ENCODE measurements at places on chromosomes 12 and 14.

DNA sequence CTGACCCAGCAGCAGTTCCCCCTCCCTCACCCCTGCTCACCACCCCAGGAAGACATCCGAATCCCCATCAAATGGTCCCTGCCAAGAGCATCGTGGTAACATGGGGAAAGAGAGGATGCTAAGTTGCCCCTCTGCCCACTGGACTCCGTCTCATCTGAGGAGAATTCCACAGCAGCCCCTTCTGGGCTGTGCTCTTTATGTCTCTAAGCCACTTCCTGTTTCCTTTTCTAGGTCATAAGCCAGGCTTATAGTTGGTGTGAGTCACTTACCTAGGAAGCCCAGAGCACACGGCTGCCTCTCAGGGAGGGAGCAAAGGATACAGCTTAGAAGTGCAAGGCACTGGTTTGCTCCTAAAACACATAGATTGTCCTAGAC, 76.0 kb downstream of the VCPKMT start:
- DNase-seq = no peak

DNA sequence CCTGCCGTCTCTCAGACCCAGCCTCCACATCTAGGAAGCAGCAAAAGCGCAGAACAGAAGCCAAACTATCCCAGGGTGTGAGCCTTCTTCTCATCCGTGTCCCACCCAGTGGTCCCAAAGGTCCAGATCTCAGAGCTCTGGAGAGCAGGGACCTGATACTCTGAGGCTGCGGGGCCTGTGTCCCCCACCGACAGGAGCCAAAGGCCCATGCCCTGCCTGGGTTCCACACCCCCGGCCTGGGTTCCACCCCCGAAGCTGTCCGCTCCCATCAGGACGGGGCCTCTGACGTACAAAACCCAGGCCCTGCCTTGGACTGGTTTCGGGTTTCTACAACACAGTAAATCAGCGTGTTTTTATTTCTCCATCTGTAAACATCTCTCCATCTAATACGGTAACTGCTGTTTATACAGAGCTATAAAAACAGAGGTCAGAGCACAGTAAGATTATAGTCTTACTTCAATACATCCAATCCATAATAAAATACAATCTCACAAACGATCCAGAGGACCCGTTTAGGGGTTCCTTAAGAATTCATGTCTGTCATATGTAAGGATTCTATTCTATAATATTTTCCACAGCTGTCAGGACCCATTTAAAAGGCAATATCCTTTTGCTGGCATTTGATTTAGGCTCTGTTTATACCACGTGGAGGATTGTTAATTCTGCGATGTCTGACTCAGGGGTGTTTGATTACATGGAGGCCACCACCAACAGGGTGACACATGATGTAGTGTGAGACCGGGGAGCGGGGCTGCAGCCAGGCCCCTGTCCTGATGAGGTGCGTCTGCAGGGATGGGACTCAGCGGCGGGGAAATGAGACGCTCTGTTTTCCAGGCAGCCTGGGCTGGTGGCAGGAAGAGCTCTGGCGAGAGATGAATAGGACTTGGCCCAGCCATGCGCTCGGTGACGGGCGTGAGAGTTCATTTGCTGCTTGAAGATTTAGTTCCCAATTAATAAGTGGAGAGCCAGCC, 110.3 kb downstream of the DICER1 start:
- DNase-seq = no peak

- DNase-seq = no peak
Measured at GRCh38 chr14:35631071-35631805, 97.3 kb downstream of the INSM2 start.

GRCh38 chr12:24200010-24200409, 250.5 kb upstream of the SOX5 start:
- no peak for DNase-seq

GRCh38 chr12:96986883-96987523, 79.9 kb downstream of the NEDD1 start:
- no peak for DNase-seq

GRCh38 chr14:77145975-77146740, 4.6 kb upstream of the ZDHHC22 start:
- no peak for DNase-seq

DNA sequence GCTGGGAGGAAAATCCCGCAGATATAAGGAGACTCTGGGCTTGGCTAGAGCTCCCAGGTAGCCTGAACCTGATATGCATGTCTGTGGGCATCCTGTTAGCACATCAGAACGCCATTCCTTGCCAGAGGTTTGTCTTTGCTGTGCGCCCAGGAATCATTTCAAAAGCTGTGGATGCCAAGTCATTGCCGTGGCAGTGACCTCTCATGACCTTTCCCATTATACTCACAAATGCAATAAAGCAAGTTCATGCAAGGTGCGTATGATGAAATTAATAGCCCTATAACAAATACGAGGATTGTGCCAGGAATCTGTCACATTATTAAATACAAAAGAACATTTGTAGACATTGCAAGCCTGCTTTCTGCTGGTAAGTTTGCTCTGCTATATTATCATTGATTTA, 229.1 kb upstream of the PELI2 start:
- no peak for DNase-seq

DNA sequence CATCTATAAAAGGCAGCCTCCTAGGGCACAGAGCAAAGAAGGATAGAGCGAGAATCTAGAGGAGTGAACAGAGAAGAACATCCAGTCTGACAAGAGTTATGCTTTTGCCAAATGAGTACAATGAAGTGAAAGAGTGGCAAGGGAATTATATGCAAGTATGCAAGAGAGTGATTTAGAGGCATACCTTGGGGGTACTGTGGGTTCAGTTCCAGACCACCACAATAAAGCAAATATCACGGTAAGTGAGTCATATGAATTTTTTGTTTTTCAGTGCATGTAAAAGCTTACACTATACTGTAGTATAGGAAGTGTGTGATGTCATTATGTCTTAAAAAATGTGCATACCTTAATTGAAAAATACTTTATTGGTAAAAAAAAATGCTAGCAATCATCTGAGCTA, 101.4 kb downstream of the SLC38A1 start:
- no peak for DNase-seq

- DNase-seq = no peak
Measured at GRCh38 chr14:55964821-55965220, 153.4 kb upstream of the PELI2 start.

DNA sequence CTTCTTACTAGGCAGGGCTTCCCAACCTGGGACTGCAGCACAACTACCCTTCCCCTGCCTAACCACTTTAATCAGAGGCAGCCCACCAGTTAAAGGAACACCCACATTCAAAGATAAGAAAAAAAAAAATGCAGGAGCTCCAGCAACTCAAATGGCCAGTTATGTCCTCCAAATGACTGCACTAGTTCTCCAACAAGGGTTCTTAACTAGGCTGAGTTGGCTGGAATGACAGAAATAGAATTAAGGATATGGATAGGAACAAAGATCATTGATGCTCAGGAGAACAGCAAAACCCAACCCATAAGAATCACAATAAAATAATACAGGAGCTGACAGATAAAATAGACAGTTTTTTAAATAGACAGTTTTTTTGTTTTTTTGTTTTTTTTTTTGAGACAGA, 154.2 kb downstream of the PLCZ1 start:
- no peak for DNase-seq

DNA sequence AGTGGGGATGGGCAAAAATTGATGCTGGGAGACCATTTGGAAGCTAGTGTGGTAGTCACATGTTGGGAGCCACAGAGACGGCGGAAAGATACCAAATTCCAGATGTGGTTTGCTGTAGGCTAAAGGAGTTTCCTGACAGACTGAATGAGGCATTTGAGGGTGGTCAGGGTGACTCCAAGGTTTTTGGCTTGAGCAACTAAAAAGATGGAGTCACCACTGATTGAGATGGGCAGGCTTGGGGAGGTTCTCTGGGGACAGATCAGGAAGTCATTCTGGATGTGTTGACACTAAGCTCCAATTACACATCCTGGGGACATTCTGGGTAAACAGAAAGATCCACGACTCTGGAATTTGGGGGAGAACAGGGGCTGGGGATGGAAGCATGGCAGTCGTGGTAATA, 15.5 kb upstream of the SERPINA9 start:
- DNase-seq = no peak

DNA sequence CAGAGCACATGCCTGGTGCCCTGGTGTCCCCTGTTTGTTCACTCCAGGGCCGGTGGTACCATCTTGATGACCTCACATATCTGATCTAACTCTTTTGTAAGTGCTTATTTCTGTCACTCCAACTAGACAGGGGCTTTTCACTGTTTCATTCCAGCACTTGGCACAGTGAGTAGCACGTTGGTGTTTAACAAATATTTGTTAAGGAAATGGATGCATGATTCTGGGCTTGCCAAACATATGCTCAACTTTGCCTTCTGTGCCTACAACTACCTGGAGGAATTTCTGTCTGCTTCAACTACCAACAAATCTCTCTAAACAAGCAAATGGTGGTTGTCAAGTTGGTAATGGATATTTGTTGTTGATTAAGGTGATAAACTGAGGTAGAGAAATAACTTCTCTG, 31.6 kb downstream of the PDE6H start:
- DNase-seq = no peak

- DNase-seq = no peak
Measured at GRCh38 chr12:106133136-106134087, 5.3 kb downstream of the NUAK1 start.

GRCh38 chr12:11768233-11768965, 118.9 kb downstream of the ETV6 start:
- no peak for DNase-seq

- DNase-seq = no peak
Measured at GRCh38 chr12:89215196-89215595, 137.1 kb downstream of the DUSP6 start.

DNA sequence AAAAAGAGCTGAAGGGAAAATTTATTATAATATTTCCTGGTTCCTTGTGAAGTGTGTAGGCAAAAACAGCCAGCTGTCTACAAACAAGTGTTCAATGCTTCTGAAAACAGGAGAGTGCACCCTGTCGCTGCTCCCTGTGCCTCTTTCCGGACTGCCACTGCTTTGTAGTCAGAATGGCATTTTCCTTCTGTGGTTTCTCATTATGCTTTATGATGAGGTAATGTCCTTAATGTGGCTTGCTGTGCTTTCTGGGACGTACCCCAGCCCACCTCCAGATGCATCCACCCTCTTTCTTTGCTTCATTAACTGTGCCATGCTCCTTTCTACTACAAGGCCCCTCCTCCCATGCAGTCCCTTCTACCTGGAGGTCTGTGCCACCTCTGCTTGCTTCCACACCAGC, 148.1 kb downstream of the SYT1 start:
- no peak for DNase-seq

DNA sequence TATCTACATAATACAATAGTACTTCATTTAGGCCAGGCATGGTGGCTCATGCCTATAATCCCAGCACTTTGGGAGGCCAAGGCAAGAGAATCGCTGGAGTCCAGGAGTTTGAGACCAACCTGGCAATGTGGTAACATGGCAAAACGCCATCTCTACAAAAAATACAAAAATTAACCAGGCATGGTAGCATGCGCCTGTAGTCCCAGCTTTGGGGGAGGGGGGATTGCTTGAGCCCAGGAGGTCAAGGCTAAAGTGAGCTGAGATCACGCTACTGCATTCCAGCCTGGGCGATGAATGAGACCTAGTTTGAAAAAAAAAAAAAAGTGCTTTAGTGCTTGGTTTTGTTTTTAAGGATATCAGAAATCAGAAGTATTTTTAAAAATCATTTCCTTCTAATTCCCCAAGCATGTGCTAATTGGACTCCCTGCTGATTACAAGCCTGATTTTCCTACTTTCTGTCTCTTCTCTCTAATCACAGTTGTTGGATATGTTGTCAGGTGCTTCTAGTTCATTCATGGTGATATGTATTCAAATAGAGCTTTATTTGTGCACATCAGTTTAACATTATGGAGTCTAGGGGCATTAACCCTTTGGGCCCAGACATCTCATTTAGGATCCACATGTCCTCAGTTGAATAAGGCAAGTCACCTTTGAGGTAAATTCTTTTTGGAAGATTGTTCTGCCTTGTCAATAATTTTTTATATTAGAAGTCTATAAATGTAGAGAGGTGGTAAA, 7.0 kb upstream of the KRAS start:
- no peak for DNase-seq

DNA sequence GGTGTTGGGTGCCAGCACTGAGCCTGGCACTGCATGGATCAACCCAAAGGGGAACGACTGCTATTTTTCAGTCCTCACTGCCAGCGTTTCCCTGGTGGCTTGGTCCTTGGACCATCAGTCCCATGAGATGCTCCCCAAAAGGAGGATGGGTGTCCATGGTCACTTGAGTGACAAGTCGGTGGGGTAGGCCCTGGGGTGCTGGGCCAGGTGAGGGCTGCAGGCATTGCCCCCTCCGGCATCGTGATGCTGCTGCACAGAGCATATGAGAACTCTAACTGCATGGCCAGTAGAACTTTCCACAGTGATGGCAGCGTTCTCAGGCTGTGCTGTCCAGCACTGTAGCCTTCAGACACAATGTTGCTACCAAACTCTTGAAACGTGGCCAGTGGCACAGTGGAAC, 16.2 kb downstream of the SETD1B start:
- DNase-seq = no peak

- DNase-seq = no peak
Measured at GRCh38 chr14:103432627-103433026, 47.4 kb downstream of the MARK3 start.

DNA sequence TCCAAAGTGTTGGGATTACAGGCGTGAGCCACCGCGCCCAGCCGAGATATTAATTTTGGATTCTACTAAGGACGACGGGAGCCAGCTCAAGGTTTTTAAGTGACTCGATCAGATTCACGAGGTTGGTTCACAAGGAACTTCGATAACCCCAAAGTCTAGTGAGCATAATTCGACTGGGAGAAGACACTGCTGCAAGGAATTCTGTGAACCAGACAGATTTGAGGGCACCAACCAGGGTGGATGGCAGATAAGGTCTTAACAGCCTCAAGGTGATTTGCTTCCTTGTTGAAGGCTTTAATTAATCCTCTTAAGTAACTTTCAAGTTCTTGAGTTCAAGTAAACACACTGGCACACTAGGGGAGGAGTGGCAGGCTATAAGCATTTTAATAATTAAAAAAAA, 1.1 kb upstream of the KLHDC2 start:
- no peak for DNase-seq

GRCh38 chr14:87601036-87601435, 391.9 kb downstream of the GALC start:
- DNase-seq = no peak

GRCh38 chr12:127621366-127621765, 645.6 kb upstream of the TMEM132C start:
- DNase-seq = no peak
